ENCODE measurements at places on chromosomes 1 and 21.

- H3K4me3 ChIP-seq = no peak overlapping the region
- no peak for DNase-seq
- H3K27ac ChIP-seq = no peak overlapping the region
- H3K36me3 ChIP-seq = peaks cover 38% of the 10 kb centered on the region
- 0 out of 2 replicates have a peak, but pooled peaks cover 6% of the 10 kb centered on the region for H3K4me1 ChIP-seq
Observed at GRCh38 chr1:162502928-162503327, 5.3 kb downstream of the UHMK1 start.

DNA sequence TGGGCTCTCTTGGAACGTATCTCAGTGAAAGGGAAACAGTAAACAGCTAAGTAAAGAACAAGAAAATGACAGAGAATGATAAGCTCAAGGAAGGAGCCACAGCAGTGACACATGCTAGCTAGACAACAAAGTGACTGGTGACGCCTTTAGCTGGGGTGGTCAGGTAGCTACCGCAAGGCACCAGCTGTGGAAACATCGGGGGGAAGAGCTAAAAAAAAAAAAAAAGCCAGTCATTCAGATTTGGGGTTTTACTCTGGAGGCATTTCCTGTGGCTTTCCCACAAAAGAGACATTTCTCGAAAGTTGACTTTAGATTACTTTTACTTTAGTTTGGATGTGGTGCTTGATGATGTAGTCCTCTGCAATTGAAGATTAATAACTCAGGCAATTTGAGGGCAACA is 2.1 kb downstream of the FHAD1 start:
- H3K27ac ChIP-seq = no peak overlapping the region
- DNase-seq = no peak
- H3K4me1 ChIP-seq = no peaks in the 10 kb centered on the region
- H3K4me3 ChIP-seq = no peak overlapping the region

- peak; percentile 95 for DNase-seq
- H3K36me3 ChIP-seq = 0 out of 2 replicates have a peak, but pooled peaks cover 1% of the 10 kb centered on the region
- H3K27me3 ChIP-seq = no peaks in the 10 kb centered on the region
Observed at GRCh38 chr1:225881959-225882693, at the start of gene TMEM63A. TMEM63A (minus strand) TSS chr1:225882380; CDS start chr1:225877580, 4,800 bp downstream.

GRCh38 chr21:14773777-14774345 is 227.7 kb upstream of the SAMSN1 start:
- H3K4me1 ChIP-seq = no peaks in the 10 kb centered on the region
- no peaks in the 10 kb centered on the region for H3K27me3 ChIP-seq
- DNase-seq = peak; percentile 2

GRCh38 chr1:83819436-83819835 is 179.5 kb downstream of the TTLL7 start:
- peaks cover 10% of the 10 kb centered on the region for H3K4me1 ChIP-seq
- no peak overlapping the region for H3K4me3 ChIP-seq
- H3K27me3 ChIP-seq = no peaks in the 10 kb centered on the region
- no peaks in the 10 kb centered on the region for H3K36me3 ChIP-seq
- DNase-seq = no peak
- H3K27ac ChIP-seq = no peak overlapping the region

DNA sequence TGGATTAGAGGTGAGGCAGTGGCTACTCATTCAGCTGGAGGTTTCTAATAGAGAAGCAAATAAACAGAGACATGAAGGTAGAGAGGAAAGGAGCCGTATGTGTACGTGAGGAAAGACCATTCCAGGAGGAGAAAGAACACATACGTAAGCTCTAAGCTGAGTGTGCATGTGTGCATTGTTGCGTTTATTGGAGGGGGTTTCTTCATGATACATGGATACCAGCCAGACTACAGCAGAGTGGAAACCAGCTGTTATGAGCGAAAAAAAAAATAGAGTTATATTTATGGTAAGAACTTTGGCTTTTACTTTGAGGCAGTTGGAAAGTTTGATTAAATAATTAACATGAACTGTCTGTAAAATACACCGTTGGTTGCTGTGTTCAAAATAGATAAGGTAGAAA is 173.4 kb upstream of the RGS18 start:
- no peak overlapping the region for H3K4me3 ChIP-seq
- H3K4me1 ChIP-seq = no peaks in the 10 kb centered on the region
- H3K27me3 ChIP-seq = no peaks in the 10 kb centered on the region

GRCh38 chr21:41768437-41769042 is 1.7 kb upstream of the RIPK4 start:
- H3K4me1 ChIP-seq = peaks cover 12% of the 10 kb centered on the region
- H3K27ac ChIP-seq = peak overlapping the region; percentile 99
- peak overlapping the region; percentile 100 for H3K4me3 ChIP-seq
- peak; percentile 28 for DNase-seq
- no peaks in the 10 kb centered on the region for H3K27me3 ChIP-seq
- peaks cover 24% of the 10 kb centered on the region for H3K36me3 ChIP-seq

DNA sequence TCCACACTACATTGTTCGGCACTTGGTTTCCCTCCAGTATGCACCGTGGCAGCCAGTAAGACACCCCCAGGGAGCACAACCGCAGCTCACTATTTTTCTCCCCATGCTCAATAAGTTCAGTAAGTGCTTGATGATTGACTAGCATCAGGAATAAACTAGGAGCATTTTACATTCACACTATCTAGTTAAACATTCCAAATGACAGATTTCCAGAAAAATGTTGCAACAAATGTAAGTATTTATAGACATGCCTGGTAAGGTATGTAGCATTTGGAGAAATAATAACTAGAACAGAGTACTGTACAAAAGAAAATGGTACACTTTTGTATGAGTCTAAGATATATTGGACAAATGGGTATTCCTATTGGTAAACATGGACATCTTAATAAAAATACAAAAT is 92.9 kb downstream of the SLC45A1 start:
- no peaks in the 10 kb centered on the region for H3K4me1 ChIP-seq
- no peak for DNase-seq
- H3K27ac ChIP-seq = no peak overlapping the region
- H3K36me3 ChIP-seq = 0 out of 2 replicates have a peak, but pooled peaks cover 3% of the 10 kb centered on the region
- no peak overlapping the region for H3K4me3 ChIP-seq

DNA sequence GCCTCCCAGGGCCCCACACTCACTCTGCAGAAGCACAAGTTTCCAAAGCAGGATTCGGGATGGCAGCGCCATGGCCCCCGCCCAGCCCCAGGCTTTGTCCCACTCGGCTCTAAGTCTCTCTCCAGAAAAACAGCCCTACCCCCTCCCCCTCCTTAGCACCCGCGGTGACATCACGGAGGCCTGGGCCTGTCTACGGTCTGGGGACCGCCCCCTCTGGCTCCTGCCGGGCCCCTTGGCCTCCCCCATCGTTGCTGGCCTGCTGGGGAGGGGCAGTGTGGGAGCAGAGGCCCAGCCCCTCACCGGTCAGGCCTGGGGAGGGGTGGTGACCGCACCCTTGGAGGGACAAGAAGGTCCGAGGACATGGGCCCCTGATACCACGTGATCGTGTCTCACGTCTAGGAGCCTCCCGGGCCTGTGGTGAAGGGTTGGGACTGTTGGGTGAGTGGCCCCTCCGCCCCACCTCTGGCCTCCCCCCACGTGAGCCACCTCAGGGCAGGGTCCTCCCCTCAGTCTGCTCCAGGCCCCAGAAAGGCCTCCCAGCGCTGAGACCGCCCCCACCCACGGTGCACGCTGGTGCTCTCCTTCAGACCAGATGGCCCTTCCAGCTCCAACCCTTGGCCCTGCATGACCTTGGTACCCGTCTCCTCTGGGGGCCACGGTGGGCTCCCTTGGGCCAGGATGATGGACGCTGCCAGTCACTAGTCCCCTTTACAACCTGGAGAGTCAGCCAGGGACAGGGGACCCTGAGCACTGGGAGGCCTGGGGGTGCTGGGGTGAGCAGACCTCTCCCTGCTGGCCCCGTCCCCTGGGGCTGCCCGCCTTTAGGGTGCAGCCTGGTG is at the start of gene MXRA8:
Gene MXRA8 (minus strand): TSS at position 123 of the 839 bp plus-strand sequence. CDS start 51 bp downstream, at position 72.
- peaks cover 24% of the 10 kb centered on the region for H3K4me1 ChIP-seq
- H3K27ac ChIP-seq = no peak within 1 kb of the TSS
- no peaks in the 10 kb centered on the region for H3K36me3 ChIP-seq
- H3K4me3 ChIP-seq = no peak within 1 kb of the TSS
- H3K27me3 ChIP-seq = no peaks in the 10 kb centered on the region

Data from PC-9 (cell line).